Right hindlimb (tissue), 1 donor: ENCODE measurements at places on chromosomes 3 and 15.

GRCh38 chr3:95333826-95334225 is 1271.0 kb downstream of the NSUN3 start:
- DNase-seq: no peak

DNA sequence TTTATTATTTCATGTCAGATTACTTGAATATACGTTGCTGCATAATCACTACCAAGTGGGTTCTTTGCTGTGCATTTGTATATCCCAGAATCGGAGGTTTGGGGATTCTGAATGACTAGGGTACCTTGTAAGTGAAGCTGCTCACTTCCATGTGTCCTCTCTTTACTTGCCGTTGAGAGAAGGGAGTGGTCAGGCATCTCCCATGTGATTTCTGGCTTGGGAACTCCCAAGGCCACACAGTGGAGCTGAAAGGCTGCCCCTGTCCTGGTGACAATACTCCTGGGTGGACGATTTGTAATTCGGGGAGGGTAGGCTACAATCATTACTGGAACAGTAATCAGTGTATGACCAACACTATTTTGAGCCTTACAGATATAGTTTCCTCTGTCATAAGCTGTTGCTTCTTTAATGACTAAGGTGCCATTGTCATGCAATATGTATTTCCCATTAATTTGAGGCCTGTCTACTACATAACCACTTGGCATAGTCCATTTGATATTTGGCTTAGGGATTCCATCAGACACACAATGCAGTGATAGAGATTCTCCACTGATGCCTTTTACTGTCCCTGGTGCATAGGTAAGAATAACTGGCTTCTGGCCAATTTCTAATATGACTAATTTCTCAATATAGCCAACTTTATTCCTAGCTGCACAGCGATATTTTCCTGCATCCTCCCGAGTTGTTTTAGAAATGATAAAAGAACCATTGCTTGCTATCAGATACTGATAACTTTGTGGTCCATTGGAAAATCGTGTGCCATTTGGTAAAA is 24.0 kb downstream of the IGSF10 start:
- DNase-seq: no peak

DNA sequence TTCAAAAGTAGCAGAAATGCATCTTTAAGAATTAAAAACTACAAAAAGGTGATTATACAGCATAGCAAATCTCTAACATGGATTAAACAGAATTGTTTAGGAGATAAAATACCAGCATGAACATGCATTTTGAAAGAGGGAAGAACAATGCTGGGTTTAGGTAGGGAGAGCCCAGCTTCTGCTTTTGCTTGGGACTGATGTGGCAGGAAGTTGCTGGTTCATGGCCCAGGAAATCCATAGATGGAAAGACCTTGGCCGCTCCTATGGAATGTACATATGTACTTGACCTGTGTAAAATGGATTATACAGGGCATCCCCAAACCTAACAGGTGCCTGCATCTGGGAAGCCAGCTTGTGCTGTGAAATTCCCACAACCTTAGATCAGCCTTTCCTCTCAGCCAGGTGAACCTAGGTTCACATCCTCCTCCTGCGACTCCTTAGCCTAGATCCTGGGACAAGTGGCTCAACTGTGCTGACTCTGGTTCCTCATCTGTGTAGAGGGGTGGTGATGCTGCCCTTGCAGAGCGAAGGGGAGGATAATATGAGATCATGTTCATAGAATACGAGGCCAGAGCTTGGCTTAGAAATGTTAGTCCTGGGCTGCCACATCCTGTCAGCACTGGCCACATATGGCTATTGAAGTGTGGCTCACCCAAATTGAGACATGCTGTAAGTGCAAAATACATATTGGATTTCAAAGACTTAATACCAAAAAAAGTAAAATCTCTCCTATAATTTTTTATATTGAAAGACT is 47.0 kb upstream of the PLXNA1 start:
- DNase-seq: no peak

DNA sequence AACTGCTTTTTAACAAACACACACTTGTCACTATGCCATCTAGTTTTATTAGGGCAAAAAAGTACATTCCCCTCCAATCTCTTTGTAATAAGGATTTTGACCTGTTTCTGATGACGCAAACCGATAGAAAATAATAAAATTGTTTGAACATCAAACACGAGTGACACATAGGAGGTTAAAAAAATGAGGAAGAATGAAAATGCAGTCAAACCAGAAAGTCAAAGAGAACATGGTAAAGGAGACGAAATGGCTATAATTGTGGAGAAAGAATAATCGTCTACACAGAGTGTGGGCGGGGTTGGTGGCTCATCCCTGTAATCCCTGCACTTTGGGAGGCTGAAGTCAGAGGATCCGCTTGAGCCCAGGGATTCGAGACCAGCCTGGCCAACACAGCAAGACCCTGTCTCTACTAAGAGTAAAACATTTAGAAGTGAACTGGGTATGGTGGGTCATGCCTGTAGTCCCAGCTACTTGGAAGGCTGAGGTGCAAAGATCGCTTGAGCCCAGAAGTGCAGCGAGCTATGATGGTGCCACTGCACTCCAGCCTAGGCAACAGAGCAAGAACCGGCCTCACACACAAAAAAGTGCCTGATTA is 83.2 kb downstream of the MEIS2 start:
- DNase-seq: no peak
